ENCODE measurements at places on chromosomes 2 and 18. TPM values are rescaled to one million over a fixed set of nuclear protein-coding genes. Genes with fewer than 3 reads are reported as not detected.

IL37 gene
- not detected for total RNA-seq

CXCR1 gene
- total RNA-seq, result not detected

DHX57 gene
- total RNA-seq, result 26.4 TPM

ZBTB7C gene
- total RNA-seq, result not detected

SLC66A3 gene
- 19.0 TPM for total RNA-seq

ARHGAP25 gene
- total RNA-seq, result 0.30 TPM

NOL4 gene
- total RNA-seq, result 0.30 TPM

LRRC30 gene
- total RNA-seq, result not detected

SERPINB11 gene
- total RNA-seq, result not detected

UNC50 gene
- 46.8 TPM for total RNA-seq

CD226 gene
- 6.4 TPM for total RNA-seq

PDE1A gene
- 0.89 TPM for total RNA-seq

FBXO48 gene
- 0.37 TPM for total RNA-seq

TNFAIP6 gene
- 41.6 TPM for total RNA-seq

FBXO36 gene
- 2.6 TPM for total RNA-seq

KRTCAP3 gene
- total RNA-seq, result not detected

CFAP65 gene
- total RNA-seq, result not detected

CROCC2 gene
- not detected for total RNA-seq

MAB21L4 gene
- not detected for total RNA-seq

PDIA6 gene
- total RNA-seq, result 993 TPM

PHOSPHO2 gene
- total RNA-seq, result 1.8 TPM

FKBP7 gene
- total RNA-seq, result 116 TPM

SCN9A gene
- total RNA-seq, result 57.8 TPM

ARHGEF33 gene
- total RNA-seq, result 1.2 TPM

NEUROD1 gene
- total RNA-seq, result not detected

KIAA2012 gene
- 0.09 TPM for total RNA-seq

MTHFD2 gene
- 195 TPM for total RNA-seq

CKAP2L gene
- total RNA-seq, result 2.1 TPM

SH2D6 gene
- not detected for total RNA-seq

FAP gene
- 272 TPM for total RNA-seq

ITGA4 gene
- total RNA-seq, result 151 TPM

CLIP4 gene
- 47.8 TPM for total RNA-seq

AOX1 gene
- 3.0 TPM for total RNA-seq

POTEC gene
- total RNA-seq, result not detected

NEB gene
- 1.2 TPM for total RNA-seq

SERPINB12 gene
- total RNA-seq, result not detected

DOK6 gene
- total RNA-seq, result 10.4 TPM

NT5C1B gene
- total RNA-seq, result not detected

UCN gene
- total RNA-seq, result 0.30 TPM

RAB6C gene
- not detected for total RNA-seq

DOCK10 gene
- total RNA-seq, result 39.5 TPM

APOB gene
- under 0.01 TPM for total RNA-seq

TRIM43 gene
- not detected for total RNA-seq

GALNT3 gene
- total RNA-seq, result 5.4 TPM

GKN1 gene
- total RNA-seq, result not detected

TXNL4A gene
- total RNA-seq, result 33.1 TPM

MEP1B gene
- total RNA-seq, result not detected

RTP5 gene
- total RNA-seq, result not detected

COL6A3 gene
- total RNA-seq, result 3,192 TPM

IL36A gene
- total RNA-seq, result not detected

PRKCE gene
- total RNA-seq, result 20.4 TPM

LGALSL gene
- total RNA-seq, result 3.1 TPM

RAX gene
- not detected for total RNA-seq

ACVR1C gene
- 0.37 TPM for total RNA-seq

PDCD1 gene
- total RNA-seq, result not detected

CTLA4 gene
- total RNA-seq, result not detected

RESP18 gene
- not detected for total RNA-seq

PLCL1 gene
- 1.5 TPM for total RNA-seq
